ENCODE measurements at places on chromosomes 4 and X. TPM values are rescaled to one million over a fixed set of nuclear protein-coding genes. Genes with fewer than 3 reads are reported as not detected.

Gene TXK
- 1.0 TPM for polyA plus RNA-seq

Gene NUDT11
- polyA plus RNA-seq, result 13.3 TPM

Gene EPHA5
- 0.34 TPM for polyA plus RNA-seq

Gene TMPRSS11B
- not detected for polyA plus RNA-seq

Gene HTN1
- polyA plus RNA-seq, result not detected

Gene RBM46
- polyA plus RNA-seq, result not detected

Gene RTL9
- 0.18 TPM for polyA plus RNA-seq

Gene CXCL5
- not detected for polyA plus RNA-seq

Gene VEGFC
- 18.9 TPM for polyA plus RNA-seq

Gene TCEAL2
- polyA plus RNA-seq, result 26.0 TPM

Gene PCDH18
- polyA plus RNA-seq, result 186 TPM

Gene SYTL5
- 2.8 TPM for polyA plus RNA-seq

Gene TSPAN7
- polyA plus RNA-seq, result 72.4 TPM

Gene CT83
- polyA plus RNA-seq, result not detected

Gene FRMPD4
- polyA plus RNA-seq, result 0.15 TPM

Gene IGSF1
- 15.4 TPM for polyA plus RNA-seq

Gene ZNF280C
- polyA plus RNA-seq, result 6.9 TPM

Gene DOCK11
- polyA plus RNA-seq, result 20.9 TPM

DNA sequence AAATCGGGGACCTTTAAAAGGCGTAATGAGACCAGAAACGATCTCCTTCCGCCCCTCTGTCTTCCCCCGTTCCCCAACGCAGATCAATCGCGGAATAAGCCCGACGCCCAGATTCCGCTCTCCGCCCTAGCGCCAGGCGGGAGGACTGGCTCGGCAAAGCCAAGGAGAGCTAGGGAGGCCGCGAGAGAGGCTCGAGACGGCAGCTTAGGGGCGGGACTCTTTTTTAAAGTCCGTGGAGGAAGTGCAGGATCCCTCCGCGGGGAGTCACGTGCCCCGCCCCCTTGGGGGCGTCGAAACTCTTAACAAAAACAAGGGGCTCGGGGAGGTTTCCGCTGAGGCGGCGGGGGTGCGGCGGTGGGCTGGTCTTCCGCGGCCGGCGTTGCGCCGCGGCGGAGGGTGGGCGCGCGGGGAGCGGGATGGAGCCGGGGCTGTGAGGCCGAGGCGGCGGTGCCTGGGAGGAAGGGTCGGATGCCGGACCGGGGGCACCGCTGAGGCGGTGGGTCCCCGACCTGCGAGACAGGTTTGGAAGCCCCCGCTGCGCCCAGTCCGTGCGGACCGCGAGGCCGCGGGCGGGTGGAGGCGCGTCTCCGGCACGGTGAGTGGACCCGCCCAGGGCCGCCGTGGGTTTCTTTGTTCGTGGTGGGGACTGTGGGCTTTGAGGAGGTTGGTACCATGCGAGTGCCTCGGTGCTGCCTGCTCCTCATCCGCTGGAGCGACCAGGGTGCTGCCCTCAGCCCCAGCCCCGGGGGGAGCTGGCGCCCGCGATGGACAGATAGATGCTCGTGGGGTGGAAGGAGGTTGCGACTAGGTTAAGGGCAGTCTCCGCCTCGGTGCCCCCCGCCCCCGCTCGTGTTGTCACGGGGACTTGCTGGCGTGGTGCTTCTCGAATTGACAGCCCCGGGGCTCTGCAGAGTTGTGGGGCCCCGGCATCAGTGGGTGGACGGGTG is at the start of gene CCNG2:
Gene CCNG2, plus strand, starts transcription at position 296 of the 947 bp plus-strand sequence. CDS start 1,326 bp downstream, outside the sequence.
- peak; percentile 98 for DNase-seq

- DNase-seq, result no peak
Observed at GRCh38 chrX:27680726-27681125, 90.6 kb downstream of the DCAF8L2 start.

DNA sequence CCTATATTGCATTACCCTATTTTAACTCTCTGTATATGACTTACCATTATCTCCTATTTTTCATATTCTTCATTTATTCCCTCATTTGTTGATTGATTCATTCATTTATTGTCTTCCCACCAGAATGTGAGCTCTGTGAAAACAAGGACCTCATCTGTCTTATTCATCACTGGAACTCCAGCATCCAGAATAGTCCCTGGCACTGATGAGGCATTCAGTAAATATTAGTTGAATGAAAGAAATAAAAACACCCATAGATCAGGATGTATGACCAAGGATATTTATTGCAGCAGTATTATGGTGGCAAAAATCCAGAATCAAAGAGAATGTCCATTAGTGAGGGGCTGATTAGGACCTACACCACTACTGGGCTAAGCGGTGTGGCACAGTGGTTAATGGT is 164.9 kb downstream of the SPRY1 start:
- no peak for DNase-seq

DNA sequence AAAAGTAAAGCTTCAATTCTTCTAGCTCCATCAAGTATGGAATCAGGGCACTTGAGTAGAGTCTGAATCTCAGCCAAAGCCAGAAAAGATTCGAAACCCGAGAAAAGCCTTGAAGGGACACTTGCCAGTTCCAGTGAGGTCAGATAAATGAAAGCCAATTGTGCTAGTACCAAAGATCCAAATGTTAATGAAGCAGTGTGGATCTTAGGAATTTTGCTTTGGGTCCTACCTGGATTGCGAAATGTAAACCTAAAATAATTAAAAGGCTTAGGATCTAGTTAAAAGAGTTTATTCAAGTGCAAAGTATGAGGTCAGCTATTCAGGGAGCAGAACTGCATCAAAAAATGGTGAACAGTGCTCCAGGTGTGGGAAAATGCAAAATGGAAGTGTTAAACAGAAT is 552.6 kb downstream of the NAP1L3 start:
- DNase-seq, result no peak

DNA sequence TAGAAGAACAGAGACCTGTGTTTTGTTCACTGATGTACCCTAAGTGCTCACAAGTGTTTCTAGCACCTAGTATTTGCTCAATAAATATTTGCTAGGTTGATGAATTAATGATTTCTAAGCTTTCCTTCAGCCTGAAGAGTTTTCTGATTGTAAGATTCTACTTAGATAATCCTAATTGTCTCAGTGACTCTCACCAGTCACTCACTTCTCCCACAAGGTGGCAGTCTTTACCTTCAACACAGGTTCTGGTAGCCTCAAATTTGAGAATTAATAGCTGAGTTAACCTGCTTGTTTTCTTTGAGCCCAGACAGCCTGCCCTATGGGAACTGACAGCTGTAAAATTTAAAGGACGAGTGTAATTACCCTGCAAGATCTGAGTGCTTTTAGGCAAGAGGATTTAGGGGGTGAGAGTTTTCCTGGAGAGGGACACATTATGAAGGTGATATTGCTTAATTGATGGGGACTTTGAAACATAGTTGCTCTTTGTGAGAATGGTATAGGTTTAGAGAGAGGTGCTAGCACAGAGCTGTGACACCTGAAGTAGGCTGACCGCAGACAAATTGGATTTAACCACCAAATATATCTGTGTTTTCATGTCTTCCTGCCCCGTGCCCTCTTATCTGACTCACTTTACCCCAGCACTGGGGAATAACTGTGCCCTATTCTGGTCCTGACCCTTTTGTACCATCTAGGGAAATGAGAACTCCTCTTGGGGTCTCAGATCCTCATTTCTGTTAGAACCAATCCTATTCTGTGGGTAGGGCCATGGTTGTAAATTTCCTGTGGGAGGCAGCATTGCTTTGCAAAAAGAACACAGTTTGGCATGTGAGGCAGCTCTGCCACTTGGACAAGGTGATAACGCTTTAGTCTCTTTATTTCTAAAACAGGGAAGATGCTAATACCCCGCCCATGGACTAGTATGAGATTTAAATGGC is 27.7 kb downstream of the CD38 start:
- peak; percentile 47 for DNase-seq

- no peak for DNase-seq
Observed at GRCh38 chr4:105896984-105897775, 1.9 kb downstream of the NPNT start.

DNA sequence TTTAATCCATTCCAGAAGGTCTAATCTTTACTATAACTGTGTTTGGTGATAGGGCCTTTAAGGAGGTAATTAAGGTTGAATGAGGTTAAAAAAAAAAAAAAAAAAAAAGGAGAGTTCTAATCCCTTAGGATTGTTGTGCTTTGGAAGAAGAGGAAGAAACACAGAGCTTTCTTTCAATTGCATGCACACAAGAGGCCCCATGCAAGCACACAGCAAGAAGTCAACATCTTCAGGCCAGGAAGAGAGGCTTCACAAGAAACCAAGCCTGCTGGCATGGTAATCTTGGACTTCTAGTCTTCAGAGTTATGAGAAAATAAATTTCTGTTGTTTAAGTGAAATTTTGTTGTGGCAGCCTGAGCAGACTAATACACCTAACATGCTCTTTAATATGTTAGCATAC is 118.6 kb downstream of the NAA11 start:
- no peak for DNase-seq

- DNase-seq, result no peak
Observed at GRCh38 chr4:7784131-7784870, 155.4 kb downstream of the AFAP1 start.

GRCh38 chrX:129932821-129933321 is 26.9 kb downstream of the UTP14A start:
- DNase-seq, result no peak

DNA sequence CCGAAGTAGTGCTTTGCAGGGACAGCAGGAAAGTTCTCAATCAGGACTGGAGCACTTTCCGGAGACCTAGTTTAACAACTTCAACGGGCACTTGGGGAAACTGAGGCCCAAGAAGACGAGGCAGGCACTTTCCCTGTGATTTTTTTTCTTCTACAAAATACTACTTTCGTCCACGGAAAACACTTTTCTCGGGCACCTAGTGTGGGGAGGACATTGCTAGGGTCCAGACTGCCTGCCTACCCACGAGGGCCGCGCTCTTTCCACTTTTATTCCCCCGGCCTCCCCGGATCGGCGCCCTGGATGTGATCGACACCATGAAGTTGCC is 125.4 kb upstream of the CXorf66 start:
- DNase-seq, result no peak

GRCh38 chr4:33485111-33485510 is 2759.2 kb downstream of the ARAP2 start:
- DNase-seq, result no peak

DNA sequence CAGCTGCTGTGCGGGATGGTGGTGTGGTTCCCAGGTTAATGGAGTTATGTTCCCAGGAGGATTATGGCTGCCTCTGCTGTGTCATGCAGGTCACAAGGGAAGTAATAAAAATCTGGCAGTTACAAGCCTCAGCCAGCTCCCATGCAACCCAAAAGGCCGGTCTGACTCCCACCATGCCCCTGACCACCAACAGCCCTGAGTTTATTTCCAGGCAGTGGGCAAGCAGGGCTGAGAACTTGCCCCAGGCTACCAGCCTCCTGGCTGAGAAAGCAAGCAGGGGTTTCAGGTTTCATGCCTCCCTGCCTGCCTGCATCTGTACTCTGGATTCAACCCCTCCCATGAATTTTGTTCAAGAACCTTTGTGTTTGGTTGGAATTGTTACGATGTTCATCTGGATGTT is 732.7 kb upstream of the POU3F4 start:
- no peak for DNase-seq

- no peak for DNase-seq
Observed at GRCh38 chrX:20594985-20595384, 328.3 kb upstream of the RPS6KA3 start.

GRCh38 chrX:29948653-29949052 is 266.7 kb upstream of the MAGEB2 start:
- no peak for DNase-seq

GRCh38 chrX:3940000-3940610 is 226.7 kb upstream of the PRKX start:
- no peak for DNase-seq

DNA sequence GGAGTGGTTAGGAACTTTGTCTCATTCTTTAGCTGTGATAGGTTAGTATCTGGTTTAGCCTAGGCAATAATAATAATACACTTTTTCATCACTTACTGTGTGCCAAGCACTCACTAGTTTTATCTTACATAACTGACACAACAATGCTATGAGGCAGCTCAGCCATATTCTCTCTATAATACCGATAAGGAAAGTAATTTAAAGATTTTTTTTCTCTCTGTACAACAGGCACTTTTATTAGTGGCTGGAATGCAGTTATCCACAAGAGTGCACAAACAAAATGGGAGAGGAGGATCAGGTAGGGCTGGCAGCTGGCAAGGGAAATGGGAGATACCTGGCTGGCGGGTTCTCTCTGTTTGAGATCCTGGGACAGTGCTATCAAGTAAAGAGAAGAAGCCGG is 7.6 kb downstream of the RELL1 start:
- DNase-seq, result no peak

GRCh38 chr4:128450326-128451120 is 162.9 kb upstream of the PGRMC2 start:
- no peak for DNase-seq

GRCh38 chr4:88702782-88703181 is 5.2 kb upstream of the NAP1L5 start:
- no peak for DNase-seq

DNA sequence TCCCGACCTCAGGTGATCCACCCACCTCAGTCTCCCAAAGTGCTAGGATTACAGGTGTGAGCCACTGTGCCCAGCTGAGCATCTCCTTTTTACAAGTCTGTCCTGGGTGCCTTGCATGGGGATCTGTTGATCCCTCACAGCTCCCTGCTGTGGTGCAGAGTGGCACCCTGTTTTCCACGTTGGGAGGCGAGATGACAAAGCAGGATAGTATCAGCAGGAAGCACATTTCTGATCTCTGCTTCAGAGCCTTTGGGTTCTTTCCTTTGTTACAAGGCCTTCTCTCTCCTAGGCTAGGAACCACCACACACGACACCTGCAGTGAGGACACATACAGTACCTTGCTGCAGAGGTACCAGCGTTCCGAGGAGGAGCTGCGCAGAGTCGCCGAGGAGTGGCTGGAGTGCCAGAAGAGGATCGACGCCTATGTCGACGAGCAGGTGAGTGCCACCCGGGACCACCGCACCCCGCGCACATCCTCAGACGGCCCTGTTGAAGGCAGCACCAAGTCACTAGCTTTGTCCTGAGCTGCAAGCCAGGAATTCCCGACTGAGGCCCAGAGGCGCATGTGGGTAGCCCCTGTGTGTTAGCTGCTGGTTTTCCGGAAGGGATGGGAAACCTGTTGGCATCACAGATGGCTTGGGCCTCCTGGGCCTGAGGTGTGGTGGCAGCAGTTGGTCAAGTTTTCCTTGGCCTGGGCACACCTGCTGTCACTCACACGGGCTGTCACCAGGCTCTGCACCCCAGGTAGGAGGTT is 109.6 kb downstream of the TNIP2 start:
- DNase-seq, result no peak

- no peak for DNase-seq
Observed at GRCh38 chr4:174362340-174362739, 78.6 kb downstream of the CEP44 start.

DNA sequence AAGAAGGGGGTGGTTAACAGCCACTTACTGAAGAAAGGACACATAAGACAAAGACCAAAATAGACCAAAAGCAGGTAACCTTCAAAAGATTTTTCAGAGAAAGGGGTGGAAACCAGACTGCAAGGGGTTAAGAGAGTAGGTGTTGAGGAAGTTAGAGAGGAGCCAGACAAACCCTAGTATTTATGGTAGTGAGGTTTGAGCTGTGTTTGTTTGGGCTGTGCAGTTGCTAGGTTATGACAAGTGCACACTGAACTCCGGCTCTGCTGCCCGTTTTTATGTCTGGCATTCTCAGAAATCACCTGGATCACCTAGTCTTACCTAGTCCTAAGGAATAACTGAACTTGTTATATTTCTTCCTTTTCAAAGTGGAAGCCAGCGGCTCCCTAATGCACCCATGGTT is 22.9 kb upstream of the G3BP2 start:
- no peak for DNase-seq
